ENCODE measurements at places on chromosomes 4 and X. TPM values are rescaled to one million over a fixed set of nuclear protein-coding genes. Genes with fewer than 3 reads are reported as not detected.

Gene TMPRSS11F
- not detected for polyA plus RNA-seq

Gene DCUN1D4
- 8.7 TPM for polyA plus RNA-seq

Gene TMEM150C
- polyA plus RNA-seq: not detected

Gene RAB40A
- not detected for polyA plus RNA-seq

Gene SH3D19
- polyA plus RNA-seq: 0.10 TPM

Gene EGF
- polyA plus RNA-seq: 0.51 TPM

Gene HSD17B13
- polyA plus RNA-seq: not detected

Gene ZNF141
- 10.5 TPM for polyA plus RNA-seq

Gene NAP1L5
- polyA plus RNA-seq: 1.0 TPM

Gene REELD1
- polyA plus RNA-seq: not detected

Gene COL4A6
- polyA plus RNA-seq: not detected

Gene NIPAL1
- polyA plus RNA-seq: not detected

Gene JAKMIP1
- 1.9 TPM for polyA plus RNA-seq

Gene PALLD
- 0.31 TPM for polyA plus RNA-seq

Gene ADRA2C
- polyA plus RNA-seq: not detected

Gene CXorf65
- polyA plus RNA-seq: 1.5 TPM

Gene ADH1A
- polyA plus RNA-seq: not detected

Gene SPINK2
- polyA plus RNA-seq: 7.1 TPM

Gene METAP1
- 27.1 TPM for polyA plus RNA-seq

Gene PCDH19
- polyA plus RNA-seq: not detected

Gene DUX4
- polyA plus RNA-seq: not detected

Gene HCCS
- 39.7 TPM for polyA plus RNA-seq

Gene CSAG1
- polyA plus RNA-seq: not detected

Gene FDCSP
- not detected for polyA plus RNA-seq

Gene HTRA3
- polyA plus RNA-seq: not detected

Gene DCHS2
- polyA plus RNA-seq: 0.01 TPM

Gene AKAP14
- not detected for polyA plus RNA-seq

Gene FREM3
- 0.60 TPM for polyA plus RNA-seq

Gene G3BP2
- 87.9 TPM for polyA plus RNA-seq

Gene COL25A1
- not detected for polyA plus RNA-seq

Gene AREG
- polyA plus RNA-seq: 3.9 TPM

Data from IgD-negative memory B cell (primary cell).